ENCODE measurements at places on chromosomes 5 and 9.
A peak's percentile ranks its signal among the peaks of the same experiment; 100 is the strongest.

DNA sequence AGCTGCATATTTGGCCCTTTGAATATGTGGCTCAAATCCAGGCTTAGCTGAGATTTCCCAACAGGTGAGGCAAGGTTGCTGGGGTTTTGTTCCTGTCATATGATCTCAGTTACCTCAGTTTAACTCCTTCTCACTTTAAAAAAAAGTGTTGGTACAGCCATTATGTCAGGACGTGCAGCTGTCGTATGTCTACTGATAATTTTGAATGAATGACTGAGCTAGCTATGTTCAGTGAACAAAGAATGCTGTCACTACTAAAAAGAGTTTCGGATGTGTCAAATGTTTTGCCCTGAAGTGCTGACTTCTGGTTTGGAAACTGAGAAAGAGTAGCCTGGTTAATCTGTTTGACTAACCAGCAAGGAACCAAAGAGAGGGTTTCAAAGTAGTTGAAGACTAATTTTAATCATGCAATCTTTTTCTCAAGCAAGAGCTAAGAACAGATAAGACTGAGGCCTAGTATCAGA lies 106.3 kb upstream of the NR3C1 start:
- no peak for DNase-seq

- DNase-seq, result no peak
Measured at GRCh38 chr9:112881331-112881730, 9.3 kb downstream of the SLC46A2 start.

DNA sequence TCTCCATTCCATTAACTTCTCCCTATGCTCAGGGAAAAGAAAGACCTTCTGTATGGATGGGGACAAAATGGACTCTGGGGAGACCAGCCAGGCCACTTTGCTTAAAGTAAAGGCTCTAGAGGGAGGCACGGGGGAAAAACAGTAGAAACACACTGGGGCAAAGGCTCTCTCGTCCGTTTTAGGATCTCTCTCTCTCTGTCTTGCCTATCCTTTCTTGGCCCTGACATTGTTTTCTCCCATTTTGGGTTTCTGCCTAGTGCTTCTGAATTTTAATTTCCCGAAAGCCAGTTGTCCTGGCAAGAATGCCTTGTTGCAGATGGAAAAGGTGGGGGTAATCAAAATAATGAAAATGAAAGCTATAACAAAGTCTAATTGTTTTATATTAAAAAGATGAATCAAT lies 28.2 kb downstream of the NMUR2 start:
- DNase-seq, result no peak

GRCh38 chr9:76662476-76663281 lies 101.6 kb upstream of the PCA3 start:
- DNase-seq, result no peak

- no peak for DNase-seq
Measured at GRCh38 chr9:4842213-4842612, 49.5 kb downstream of the RCL1 start.

DNA sequence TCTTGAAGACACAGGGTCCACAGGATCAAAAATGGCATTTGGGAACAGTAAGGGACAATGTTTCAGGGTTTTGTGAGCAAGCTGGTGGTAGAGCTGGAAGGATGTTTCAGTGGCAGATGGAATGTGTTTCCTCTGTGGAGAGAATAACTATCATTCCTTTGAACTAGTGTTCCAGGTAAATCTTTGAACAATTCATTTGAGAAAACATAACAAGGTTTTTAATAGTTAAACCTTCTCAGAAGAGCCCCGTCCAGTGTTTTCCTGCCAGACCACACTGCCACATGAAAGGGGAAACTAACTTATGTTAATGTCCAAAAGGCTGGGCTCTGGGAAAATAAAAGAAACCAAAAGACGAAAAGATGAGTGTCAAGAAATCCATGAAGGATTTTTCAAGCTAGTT lies 207.0 kb upstream of the ZNF462 start:
- no peak for DNase-seq

DNA sequence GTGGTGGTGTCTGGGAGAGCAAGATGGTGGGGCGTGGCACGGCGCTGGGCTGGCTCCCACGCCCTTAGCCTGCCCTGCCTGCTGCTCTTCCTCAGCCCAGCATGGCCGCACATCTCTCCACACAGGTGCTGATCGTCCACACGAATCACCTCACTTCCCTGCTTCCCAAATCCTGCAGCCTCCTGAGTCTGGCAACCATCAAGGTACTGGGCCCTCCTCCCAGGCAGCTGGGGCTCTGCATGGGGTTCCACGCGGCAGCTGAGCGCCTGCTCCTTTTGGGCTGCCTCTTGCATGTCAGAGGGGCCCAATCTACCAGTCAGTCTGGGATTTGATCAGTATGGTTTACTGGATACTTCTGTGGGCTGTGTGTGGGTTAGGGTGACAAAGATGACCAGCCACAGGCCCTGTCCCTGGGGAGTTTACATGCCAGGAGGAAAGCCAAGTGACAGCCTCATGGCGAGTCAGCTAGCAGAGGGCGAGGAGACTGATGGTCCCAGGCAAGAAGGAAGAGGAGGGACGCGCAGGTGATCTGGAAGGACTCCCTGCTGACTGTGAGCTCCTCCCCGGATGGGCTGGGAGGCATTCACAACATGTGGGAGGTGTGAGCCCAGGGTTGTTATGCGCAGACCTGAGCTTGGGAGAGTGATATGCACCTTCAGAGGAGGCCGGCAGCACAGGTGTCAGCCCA lies 6.0 kb downstream of the LRSAM1 start:
- no peak for DNase-seq

- no peak for DNase-seq
Measured at GRCh38 chr9:93301911-93302541, 118.1 kb downstream of the WNK2 start.

- no peak for DNase-seq
Measured at GRCh38 chr5:161410640-161411039, 135.9 kb downstream of the GABRB2 start.

DNA sequence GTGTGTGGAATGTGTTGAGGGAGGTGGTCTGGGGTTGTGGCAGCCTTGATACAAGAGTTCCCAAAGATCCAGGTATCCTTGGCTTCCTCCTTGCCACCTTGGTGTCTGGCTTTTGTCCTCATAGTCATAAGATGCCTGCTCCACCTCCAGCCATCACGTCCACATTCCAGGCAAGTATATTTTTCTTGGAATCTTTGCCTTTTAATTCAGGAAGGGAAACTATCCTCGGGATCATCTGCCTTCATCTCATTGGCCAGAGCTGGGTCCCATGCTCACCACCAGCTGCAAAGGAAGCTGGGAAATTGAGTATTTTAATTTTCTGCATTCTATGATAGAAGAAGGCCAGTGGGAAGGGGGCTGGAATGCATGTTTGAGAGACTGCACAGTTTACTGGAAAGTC lies 186.7 kb downstream of the C9orf50 start:
- DNase-seq, result no peak

DNA sequence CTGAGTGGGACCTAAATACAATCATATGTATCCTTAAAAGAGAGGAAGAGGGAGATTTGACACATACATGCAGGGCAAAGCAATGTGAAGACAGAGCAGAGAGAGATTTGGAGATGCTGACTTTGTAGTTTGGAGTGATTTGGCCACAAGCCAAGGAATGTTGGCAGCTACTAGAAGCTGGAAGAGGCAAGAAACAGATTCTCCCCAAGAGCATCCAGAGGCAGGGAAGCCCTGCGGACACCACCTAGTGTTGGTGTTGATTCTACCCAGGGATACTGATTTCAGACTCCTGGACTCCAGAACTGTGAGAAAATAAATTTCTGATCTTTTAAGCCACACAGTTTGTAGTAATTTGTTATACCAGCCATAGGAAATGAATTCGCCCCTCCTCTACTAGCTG lies 64.9 kb upstream of the OSMR start:
- DNase-seq, result peak; percentile 66

DNA sequence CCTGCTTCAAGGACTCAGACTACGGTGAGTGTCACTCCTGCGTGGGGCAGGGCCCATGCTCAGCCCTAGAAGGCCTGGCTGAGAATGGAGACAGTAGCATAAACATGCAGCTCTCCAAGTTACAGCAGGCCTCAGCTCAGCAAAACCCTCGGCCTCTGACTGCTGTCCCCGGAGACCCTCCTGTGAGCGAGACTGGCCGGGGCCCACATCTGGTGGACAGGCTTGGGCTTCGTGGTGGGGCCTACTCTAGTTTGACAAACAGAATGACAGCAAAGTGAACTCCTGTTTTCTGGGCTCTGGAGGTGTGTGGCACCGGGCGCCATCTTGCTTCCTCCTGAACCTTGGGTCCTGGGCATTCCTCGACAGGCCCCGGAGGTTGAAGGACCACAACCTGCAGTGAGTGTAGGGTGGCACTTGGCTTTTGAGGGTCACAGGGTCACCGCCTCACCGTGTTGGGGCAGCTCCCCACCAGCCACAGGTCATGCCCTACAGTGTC lies 97.5 kb downstream of the PHF2 start:
- DNase-seq, result no peak

GRCh38 chr5:93384995-93385394 lies 196.0 kb downstream of the NR2F1-AS1 start:
- DNase-seq, result no peak

DNA sequence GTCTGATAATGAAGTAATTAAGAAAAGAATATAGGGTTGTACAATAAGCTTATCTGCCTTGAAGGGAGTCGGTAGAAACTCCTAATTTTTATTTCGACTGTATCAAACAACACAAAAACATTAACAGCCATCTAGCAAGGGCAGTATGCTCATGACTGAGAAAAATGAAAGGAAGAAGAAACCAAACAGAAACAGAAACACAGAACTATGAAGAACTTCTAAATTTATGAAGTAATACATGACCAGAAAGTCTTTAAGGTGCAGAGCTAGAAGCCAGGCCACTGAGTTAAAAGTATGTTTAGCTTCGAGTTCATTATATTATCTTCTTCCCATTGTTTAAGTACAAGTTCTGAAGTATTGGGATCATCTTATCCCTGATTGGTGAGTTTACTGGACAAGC lies 367.3 kb upstream of the C9orf72 start:
- no peak for DNase-seq

DNA sequence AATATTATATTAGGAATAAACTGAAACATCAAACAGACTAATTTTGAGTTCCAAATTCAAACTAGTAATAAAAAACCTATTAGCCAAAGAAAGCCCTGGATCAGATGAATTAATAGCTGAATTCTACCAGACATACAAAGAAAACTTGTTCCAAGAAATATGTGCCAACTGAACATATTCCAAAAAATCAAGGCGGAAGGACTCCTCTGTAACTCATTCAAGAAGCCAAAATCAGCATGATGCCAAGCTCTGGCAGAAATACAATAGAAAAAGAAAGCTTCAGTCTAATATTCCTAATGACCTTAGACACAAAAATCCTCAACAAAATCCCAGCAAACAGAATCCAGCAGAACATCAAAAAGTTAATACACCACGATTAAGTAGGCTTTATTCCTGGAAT lies 619.1 kb upstream of the COX7C start:
- DNase-seq, result no peak

- DNase-seq, result no peak
Measured at GRCh38 chr5:144202072-144202471, 31.4 kb downstream of the KCTD16 start.

DNA sequence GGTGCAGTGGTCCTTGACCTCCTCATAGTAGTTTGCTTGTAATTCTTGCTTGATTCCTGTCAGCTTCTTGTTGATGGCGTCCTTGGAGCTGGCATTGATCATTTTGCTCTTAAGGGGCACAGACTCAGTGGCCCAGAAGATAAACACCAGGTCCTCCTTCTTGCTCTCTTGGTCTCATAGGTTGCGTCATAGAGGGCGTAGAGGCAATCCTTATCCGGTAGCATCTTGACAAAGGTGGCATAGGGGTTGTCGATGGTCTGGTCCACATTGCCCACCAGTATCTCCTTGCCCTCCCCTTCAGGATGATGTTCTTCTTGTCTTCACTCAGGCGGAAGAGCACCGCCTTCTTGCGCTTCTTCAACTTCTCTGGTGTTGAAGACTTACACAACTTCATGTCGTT lies 19.2 kb downstream of the CCDC125 start:
- DNase-seq, result no peak

- no peak for DNase-seq
Measured at GRCh38 chr5:51172903-51173626, 210.2 kb upstream of the ISL1 start.

DNA sequence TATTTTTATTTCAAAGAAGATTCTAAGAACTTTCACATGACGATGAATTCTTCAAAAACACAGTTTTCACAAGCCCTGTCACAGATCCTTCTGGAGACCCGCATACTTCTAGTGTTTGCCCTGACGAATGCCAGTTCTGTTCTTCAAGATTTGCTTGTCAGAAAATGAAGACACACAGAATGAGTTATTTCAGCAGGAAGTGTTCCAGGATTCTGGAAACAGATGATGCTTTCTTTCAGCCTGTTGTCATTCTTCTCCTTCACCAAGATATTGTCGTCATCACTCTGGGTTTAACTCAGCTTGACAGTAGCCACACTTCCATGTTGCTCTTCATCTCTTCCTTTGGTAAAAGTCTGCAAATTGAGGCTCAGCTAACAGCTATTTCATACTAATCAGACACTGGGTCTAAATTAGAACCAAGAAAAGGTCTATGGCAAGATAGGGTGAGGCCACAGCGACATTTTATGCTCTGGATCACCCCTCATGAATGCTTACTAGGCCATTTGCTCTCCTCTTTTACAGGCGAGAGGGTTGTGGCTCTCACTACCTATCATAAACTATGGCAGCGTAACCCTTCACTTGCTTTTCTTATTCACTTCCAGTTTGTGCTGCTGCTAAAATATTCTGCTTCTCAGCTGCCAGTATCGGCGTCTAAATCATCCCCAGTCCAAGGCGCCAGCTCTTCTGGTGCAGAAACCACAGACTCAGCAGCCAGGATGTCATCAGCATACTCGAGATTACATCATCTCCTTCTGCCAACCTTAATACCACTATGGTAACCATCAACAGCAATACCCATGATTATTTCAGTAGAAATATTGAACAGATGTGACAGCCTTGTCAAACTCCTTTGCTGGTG lies 159.6 kb upstream of the TBCA start:
- DNase-seq, result peak; percentile 18

DNA sequence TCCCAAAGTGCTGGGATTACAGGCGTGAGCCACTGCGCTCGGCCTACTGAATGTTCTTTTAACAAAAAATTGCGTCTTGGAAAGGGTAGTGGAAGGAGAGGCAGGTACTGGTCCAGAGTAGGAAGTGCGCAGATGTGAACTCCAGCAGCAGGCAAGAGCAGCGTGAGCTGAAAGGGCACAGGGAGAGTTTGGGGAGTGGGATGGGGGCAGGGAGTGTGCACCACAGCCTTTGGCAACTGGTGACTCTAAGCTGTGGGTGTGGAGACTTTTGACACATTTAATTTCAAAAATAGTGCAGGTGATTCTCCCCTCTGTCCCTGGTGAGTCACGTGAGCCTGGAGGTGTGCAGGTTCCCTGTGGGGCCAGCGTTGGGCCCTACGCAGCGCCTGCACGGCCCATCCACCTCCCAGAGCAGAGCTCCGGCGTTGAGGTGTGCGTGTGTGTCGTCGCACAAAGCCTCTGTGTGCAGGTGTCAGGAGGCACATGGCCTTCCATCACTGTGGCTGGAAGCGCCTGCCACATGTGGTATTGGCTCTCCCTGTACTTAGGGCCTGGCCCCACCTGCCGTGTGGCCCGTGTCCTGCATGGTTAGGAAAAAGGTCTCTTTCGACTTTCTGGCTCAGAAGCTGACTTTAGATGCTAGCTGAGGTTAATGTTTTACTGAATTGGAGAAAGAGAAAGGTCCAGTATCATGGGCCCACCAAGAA lies 11.5 kb downstream of the SQSTM1 start:
- DNase-seq, result no peak

GRCh38 chr5:138903130-138903775 lies 28.1 kb upstream of the LRRTM2 start:
- DNase-seq, result no peak
